ENCODE measurements at places on chromosomes 2 and 18. TPM values are rescaled to one million over a fixed set of nuclear protein-coding genes. Genes with fewer than 3 reads are reported as not detected.
A peak's percentile ranks its signal among the peaks of the same experiment; 100 is the strongest.

DNA sequence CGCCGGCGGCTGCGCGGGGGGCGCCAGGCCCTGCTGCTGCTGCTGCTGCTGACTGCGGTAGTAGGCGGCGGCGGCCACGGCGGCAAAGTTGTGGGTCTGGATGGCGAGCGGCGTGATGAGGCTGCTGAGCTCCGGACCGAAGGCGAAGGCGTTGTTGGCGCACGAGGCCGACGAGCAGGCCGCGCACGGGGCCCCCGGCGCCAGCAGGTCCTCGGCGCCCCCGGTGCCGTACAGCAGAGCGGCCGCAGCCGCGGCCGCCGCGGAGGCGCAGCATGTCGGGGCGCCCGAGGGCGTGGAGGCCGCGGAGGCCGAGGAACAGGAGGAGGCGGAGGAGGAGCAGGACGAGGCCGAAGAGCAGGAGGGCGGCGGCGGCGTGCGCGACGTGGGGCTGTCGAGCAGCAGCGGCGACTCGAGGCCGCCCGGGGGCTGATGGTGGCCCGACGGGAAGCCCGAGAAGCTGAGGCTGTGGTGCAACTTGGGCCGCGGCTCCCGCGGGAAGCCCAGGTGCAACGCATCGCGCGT lies 1.8 kb downstream of the ZFP36L2 start:
- peak overlapping the region; percentile 96 for H3K4me3 ChIP-seq
- peaks cover 11% of the 10 kb centered on the region for H3K4me1 ChIP-seq
- no peaks in the 10 kb centered on the region for H3K27me3 ChIP-seq

DNA sequence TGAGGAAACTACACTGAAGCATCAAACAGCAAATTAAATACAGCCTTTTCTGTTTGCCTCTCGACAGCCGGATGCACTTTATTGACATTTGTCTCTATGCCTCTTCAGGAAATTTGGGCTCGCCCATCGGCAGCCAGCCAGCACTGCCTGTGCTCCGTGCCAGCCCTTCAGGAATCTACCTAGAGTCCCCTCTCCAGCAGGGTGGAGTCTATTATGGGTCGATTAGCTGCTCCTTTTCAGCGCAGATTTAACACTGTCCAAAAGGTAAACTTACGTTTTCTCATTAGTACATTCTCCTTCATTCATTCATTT lies 91.5 kb downstream of the MYCN start:
- H3K4me3 ChIP-seq, result no peak overlapping the region
- no peaks in the 10 kb centered on the region for H3K27me3 ChIP-seq
- H3K27ac ChIP-seq, result no peak overlapping the region
- DNase-seq, result no peak
- no peaks in the 10 kb centered on the region for H3K4me1 ChIP-seq

DNA sequence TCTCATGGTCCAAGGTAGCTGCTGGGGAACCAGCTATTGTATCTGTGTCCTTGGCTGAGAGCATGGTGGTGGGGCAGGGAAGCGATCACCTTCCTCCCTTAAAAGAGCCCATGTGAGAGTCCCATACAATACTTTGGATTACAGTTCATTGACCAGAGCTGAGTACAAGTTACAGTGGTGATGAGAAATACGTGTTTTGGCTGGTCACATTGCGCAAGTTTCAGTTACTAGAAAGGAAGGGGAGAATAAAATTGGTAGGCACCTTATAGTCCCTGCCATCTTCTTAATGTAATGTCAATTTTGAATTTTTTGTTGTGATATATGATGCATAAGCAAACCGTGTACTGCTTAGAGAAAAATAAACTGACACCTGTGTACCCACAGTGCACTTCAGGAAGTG lies 67.7 kb downstream of the ZNF407 start:
- no peaks in the 10 kb centered on the region for H3K27me3 ChIP-seq
- no peaks in the 10 kb centered on the region for H3K4me1 ChIP-seq
- no peak overlapping the region for H3K4me3 ChIP-seq
- no peak overlapping the region for H3K27ac ChIP-seq
- H3K36me3 ChIP-seq, result peaks cover 3% of the 10 kb centered on the region

DNA sequence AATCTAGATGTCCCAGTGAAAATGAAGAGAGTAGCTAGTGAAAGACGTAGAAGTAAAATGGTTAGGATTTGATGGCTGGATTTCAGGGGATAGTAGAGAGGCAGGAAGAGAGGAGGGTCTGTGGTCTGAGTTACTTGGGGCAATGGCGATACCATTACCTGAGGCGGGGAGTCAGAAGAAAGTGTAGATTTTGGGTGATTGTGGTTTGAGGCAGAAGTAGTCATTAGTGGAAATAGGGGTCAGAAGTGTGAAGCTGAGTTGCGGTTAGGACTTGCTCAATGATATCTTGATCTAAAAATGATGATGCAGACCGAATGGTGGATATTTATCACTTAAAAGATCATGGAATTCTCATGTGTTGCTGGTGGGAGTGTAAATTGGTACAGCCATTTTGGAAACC lies 41.0 kb downstream of the CEP192 start:
- H3K27ac ChIP-seq, result no peak overlapping the region
- peaks cover 55% of the 10 kb centered on the region for H3K36me3 ChIP-seq
- H3K4me3 ChIP-seq, result no peak overlapping the region
- H3K27me3 ChIP-seq, result no peaks in the 10 kb centered on the region

RGPD6 gene
- 10.0 TPM for total RNA-seq

DNA sequence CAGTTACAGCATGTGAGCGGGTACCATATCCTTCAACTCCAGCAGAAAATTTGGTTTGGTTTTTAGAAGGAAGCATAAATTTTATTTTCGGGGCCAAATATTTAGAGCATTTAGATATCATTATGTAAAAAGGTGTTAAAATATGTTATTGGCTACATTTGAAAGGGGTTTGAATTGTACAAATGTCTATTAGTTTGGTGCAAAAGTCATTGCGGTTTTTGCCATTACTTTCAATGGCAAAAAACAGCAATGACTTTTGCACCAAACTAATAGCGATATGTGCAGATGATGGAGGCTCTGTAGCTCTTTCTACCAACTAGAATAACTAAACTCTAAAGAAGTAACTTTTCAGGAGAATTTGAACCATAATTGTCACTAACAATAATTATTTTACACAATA lies 1666.2 kb upstream of the SLC39A10 start:
- H3K27ac ChIP-seq, result no peak overlapping the region
- no peaks in the 10 kb centered on the region for H3K4me1 ChIP-seq
- H3K4me3 ChIP-seq, result no peak overlapping the region
- no peaks in the 10 kb centered on the region for H3K27me3 ChIP-seq
- no peak for DNase-seq

DNA sequence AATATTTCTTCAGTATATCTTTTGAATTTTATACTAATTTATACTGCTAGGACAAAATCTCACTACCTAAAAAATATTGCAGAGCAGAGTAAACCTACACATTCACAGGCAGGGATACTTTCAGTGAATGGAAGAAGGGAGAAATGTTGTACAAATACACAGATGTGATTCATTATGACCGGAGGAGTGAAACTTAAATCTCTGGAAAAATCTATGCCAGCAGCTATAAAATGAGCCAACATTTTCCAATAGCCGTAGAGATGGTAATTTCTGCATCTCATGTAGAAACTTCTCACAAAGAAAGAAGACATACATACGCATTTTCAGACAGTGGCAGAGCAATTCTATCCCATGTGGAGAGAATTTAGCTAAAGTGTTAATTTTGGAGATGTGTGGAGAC lies 54.8 kb downstream of the KCNS3 start:
- H3K4me1 ChIP-seq, result no peaks in the 10 kb centered on the region
- no peak overlapping the region for H3K27ac ChIP-seq
- no peak overlapping the region for H3K4me3 ChIP-seq
- DNase-seq, result no peak

CAPN10 gene
- 34.1 TPM for total RNA-seq

DNA sequence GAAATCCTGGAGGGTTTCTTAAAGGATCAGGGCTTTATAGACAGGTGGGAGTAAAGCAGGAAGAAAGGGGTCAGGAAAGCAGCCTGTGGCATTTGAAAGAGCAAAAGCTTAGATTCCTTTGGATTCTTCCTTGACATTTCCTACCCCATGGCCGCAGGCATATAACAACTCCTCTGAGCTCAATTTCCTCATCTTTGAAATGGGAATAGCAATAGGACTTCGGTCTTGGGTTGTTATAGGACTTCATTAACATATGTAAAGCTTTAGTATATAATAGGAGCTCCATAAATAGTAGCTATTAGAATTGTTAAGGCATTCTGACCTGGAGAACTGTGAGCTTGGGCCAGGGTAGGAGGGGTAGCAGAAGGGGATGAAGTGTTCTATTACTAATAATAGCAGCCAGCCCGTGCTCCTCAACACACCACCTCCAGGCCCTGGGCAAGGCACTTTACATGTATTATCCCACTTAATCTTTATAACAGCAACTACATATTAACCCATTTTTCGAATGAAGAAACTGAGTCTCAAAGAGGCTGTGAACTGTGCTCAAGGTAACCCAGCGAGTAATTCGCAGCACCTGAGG lies 10.6 kb downstream of the ZFP36L2 start:
- no peak overlapping the region for H3K27ac ChIP-seq
- no peak overlapping the region for H3K4me3 ChIP-seq
- no peaks in the 10 kb centered on the region for H3K27me3 ChIP-seq
- no peak for DNase-seq
- peaks cover 63% of the 10 kb centered on the region for H3K4me1 ChIP-seq
- H3K36me3 ChIP-seq, result peaks cover 3% of the 10 kb centered on the region

GRCh38 chr2:120480903-120481445 lies 135.0 kb downstream of the INHBB start:
- no peak overlapping the region for H3K4me3 ChIP-seq
- no peak overlapping the region for H3K27ac ChIP-seq
- no peaks in the 10 kb centered on the region for H3K36me3 ChIP-seq
- H3K4me1 ChIP-seq, result no peaks in the 10 kb centered on the region

DNA sequence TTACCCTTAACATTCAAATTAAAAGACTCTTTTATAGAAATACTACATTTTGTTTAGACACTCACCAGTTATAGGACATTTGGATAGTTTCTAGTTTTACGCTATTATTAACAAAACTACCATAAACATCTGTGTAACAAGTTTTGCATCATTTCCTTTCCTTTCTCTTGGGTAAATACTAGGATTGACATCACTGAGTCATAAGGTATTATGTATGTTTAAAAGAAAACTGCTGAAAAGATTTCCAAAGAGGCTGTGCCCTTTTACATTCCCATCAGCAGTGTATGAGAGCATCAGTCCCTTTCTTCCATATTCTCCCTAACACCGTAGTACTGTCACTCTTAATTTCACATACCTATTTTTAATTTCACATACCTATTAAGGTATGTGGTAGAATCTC lies 130.6 kb downstream of the USP34 start:
- H3K36me3 ChIP-seq, result peaks cover 13% of the 10 kb centered on the region
- no peaks in the 10 kb centered on the region for H3K4me1 ChIP-seq
- H3K27me3 ChIP-seq, result no peaks in the 10 kb centered on the region
- no peak for DNase-seq
- no peak overlapping the region for H3K27ac ChIP-seq
- no peak overlapping the region for H3K4me3 ChIP-seq

DNA sequence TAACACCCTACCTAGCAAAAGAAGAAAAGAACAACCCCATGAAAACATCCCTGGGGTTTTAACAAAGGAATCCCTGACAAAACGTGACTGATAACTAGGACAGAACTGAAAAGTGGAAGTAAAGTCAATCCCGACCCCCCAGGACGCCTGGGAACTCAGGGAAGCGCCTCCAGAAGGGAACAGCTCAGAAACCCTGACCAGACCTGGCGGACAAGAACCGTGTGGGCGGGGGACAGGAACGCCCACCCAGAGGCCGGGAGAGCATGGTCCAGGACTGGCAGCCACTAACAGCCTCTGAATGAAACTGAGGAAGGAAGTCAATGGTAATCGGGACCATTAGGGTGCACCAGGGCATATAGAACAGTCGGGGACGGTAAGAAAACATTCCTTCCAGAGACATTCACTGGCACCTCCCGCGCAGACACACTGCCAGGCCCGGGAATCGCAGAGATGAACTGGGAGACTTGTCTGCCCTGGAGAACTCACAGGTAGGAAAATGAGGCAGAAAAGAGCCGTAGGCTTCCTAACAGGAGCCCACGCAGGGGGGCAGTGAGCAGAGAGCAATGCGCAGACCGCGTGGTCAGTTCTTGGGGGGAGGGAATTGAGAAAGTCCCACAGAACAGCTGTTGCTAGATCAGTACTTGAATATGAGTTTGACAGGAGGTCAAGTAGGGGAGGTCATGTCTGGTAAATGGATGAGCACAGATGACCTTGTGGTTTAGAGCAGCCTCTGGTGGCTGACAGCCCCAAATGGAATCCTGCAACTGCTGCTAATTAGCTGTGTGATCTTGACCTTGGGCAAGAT lies 1.3 kb upstream of the TBC1D8 start:
- H3K36me3 ChIP-seq, result no peaks in the 10 kb centered on the region
- peak overlapping the region; percentile 4 for H3K4me3 ChIP-seq
- H3K27ac ChIP-seq, result peak overlapping the region; percentile 3
- H3K27me3 ChIP-seq, result peaks cover 47% of the 10 kb centered on the region
- no peak for DNase-seq
- H3K4me1 ChIP-seq, result peaks cover 19% of the 10 kb centered on the region

DNA sequence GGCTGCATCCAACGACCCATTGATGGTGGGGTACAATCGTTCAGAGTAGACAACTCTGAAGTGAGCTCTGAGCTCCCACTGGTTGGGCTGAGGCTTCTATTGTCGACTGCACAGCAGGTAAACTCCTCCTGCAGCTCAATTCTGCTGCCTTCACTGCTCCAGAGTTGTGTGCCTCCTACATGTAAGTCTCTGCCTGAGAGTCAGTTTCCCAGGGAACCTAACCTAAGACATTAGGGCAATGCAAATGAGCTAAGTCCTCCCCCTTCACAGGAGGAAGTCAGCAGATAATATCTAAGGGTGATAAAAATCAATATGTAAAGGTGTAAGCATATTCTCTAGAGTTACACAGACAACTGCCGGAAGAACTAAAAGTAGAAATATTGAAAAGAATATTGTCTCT lies 22.5 kb upstream of the ACYP2 start:
- H3K27ac ChIP-seq, result peak overlapping the region; percentile 40
- H3K27me3 ChIP-seq, result no peaks in the 10 kb centered on the region
- peaks cover 8% of the 10 kb centered on the region for H3K4me1 ChIP-seq

DNA sequence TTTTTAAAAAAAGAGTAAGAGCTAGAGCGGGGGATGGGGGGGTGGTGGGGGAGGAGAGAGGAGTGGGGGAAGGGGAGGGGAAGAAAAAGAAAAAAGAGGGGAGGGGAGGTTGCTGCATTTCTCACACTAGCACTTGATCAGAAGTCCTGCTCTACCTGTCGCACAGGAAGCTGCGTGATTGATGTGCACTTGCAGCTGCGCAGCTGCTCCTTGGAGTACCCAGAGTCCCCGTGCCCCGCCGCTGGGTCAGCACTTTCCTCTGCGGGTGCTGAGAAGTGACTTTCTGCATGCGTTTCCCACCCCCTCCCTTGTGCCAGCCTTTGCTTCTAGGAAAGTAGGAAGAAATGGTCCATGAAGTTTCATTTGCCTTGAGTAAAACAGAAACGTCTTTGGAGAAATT lies 297.3 kb downstream of the ETAA1 start:
- H3K27me3 ChIP-seq, result no peaks in the 10 kb centered on the region
- no peak overlapping the region for H3K4me3 ChIP-seq
- no peaks in the 10 kb centered on the region for H3K36me3 ChIP-seq
- no peak for DNase-seq
- H3K4me1 ChIP-seq, result peaks cover 6% of the 10 kb centered on the region

SCN1A gene
- total RNA-seq, result 0.09 TPM

LYPD6B gene
- total RNA-seq, result 0.24 TPM
